ENCODE measurements at places on chromosomes 11 and 22. TPM values are rescaled to one million over a fixed set of nuclear protein-coding genes. Genes with fewer than 3 reads are reported as not detected.

- H3K4me1 ChIP-seq: no peaks in the 10 kb centered on the region
- H3K27ac ChIP-seq: no peak overlapping the region
- H3K4me3 ChIP-seq: no peak overlapping the region
- no peaks in the 10 kb centered on the region for H3K36me3 ChIP-seq
Observed at GRCh38 chr11:34013898-34014571, 37.5 kb upstream of the CAPRIN1 start.

- H3K27ac ChIP-seq: no peak overlapping the region
- H3K36me3 ChIP-seq: no peaks in the 10 kb centered on the region
- H3K27me3 ChIP-seq: no peaks in the 10 kb centered on the region
- H3K4me1 ChIP-seq: peaks cover 32% of the 10 kb centered on the region
Observed at GRCh38 chr11:45997599-45997998, 75.1 kb downstream of the LARGE2 start.

GRCh38 chr11:114061048-114061680 is 1.7 kb downstream of the ZBTB16 start:
- no peaks in the 10 kb centered on the region for H3K27me3 ChIP-seq
- peak overlapping the region; percentile 99 for H3K27ac ChIP-seq
- peaks cover 8% of the 10 kb centered on the region for H3K36me3 ChIP-seq
- peak overlapping the region; percentile 97 for H3K4me3 ChIP-seq
- peak; percentile 50 for DNase-seq
- H3K4me1 ChIP-seq: peaks cover 62% of the 10 kb centered on the region

GRCh38 chr11:1255151-1255550 is 32.3 kb downstream of the MUC5B start:
- DNase-seq: no peak
- no peak overlapping the region for H3K27ac ChIP-seq
- H3K4me3 ChIP-seq: no peak overlapping the region
- no peaks in the 10 kb centered on the region for H3K36me3 ChIP-seq
- no peaks in the 10 kb centered on the region for H3K27me3 ChIP-seq

- no peaks in the 10 kb centered on the region for H3K4me1 ChIP-seq
- H3K27ac ChIP-seq: no peak overlapping the region
- no peak for DNase-seq
- H3K4me3 ChIP-seq: no peak overlapping the region
- H3K36me3 ChIP-seq: no peaks in the 10 kb centered on the region
- H3K27me3 ChIP-seq: no peaks in the 10 kb centered on the region
Observed at GRCh38 chr11:116239247-116239646, 533.5 kb downstream of the BUD13 start.

DNA sequence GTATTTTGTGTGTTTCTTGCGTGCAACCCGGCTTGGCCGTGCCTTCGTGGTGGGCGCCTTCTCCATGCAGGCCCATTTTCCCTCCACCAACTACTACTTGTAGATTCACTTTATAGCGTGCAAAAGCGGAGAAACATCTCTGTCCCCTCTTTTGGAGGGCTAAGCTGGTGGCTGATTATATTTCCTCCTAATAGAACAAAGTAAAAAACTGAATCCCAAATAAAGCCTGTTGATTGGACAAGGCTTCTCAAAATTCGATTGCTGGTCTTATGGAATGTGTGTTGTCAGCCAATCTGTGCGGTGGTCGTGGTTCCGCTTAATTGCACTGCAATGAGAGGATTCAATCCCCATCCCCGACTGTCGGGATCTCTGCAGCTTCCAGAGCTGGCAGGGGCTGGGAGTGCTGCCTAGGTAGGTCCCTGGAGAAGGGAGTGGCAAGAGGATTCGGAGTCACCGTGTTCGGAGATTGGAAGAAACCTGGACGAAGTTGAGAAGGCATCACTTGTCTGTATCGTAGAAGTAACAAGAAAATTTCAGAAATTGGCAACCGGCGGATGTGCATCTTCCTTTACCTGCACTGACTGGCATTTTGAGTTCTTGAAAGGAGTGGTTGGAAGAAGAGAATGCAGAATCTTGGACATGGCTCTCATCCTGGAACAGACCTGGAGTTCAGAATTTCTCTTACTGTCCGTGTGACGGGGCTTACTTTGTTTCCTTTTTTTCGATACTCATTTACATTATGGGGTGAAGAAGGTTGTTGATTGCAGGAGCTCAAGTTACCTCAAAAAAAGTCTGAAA is 1.1 kb downstream of the HMGXB4 start:
- DNase-seq: no peak
- H3K27me3 ChIP-seq: no peaks in the 10 kb centered on the region
- peak overlapping the region; percentile 94 for H3K4me3 ChIP-seq
- peaks cover 15% of the 10 kb centered on the region for H3K4me1 ChIP-seq
- H3K36me3 ChIP-seq: no peaks in the 10 kb centered on the region

DNA sequence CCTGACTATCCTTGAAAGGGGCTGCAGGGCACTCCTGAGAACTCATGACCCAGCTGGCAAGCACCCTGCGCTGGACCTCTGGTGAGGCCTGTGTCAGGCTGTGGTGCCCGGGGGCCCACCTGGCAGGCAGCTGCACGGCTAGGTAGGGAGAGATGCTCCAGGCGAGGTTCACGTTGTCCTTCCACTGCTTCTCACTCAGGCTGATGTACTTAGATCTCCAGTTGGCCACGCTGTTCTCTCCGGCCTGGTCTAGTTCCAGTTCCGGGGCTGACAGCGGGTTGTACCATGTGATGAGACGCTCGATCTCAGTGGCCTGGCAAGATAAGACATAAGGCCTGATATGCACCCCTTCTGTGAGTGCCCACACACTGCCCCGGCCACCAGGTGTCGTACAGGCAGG is 44.7 kb upstream of the SERPIND1 start:
- no peak overlapping the region for H3K4me3 ChIP-seq
- DNase-seq: no peak
- no peaks in the 10 kb centered on the region for H3K27me3 ChIP-seq

DNA sequence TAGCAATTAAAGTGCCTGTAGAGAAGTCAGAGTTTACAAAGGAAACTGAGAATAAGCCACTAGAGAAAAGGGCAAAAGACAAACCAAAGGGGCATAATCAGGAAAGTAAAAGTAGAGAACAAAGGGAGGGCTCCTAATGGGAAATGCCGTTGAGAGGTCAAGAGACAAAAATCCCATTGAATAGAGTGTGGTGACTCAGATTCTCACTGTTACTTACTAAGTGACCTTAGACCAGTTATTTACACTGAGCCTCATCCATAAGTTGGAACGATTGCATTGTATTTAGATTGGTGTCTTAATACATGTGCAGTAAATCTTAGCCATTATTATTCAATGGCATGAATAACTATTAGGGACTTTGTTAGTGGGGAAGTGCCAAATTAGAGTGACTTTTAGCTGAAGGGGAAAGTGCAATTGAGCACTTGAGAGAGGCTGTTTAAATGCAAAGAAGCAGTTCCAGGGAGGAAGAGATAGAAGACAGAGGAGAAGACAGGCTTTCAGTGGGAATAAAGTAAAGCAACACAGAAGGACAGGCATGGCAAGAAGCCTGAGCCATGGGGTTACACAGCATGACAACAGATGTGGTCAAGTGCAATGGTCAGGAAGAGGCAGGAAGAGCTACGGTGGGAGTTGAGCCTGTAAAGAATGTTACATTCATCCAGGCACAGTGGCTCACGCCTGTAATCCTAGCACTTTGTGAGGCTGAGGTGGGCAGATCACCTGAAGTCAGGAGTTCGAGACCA is 82.6 kb downstream of the UBASH3B start:
- H3K27me3 ChIP-seq: no peaks in the 10 kb centered on the region
- no peaks in the 10 kb centered on the region for H3K36me3 ChIP-seq
- no peak overlapping the region for H3K27ac ChIP-seq

GRCh38 chr11:113202431-113202830 is 112.0 kb upstream of the TTC12 start:
- no peaks in the 10 kb centered on the region for H3K4me1 ChIP-seq
- H3K27ac ChIP-seq: no peak overlapping the region
- no peak overlapping the region for H3K4me3 ChIP-seq
- no peaks in the 10 kb centered on the region for H3K36me3 ChIP-seq
- H3K27me3 ChIP-seq: no peaks in the 10 kb centered on the region

The MS4A2 gene
- 0.55 TPM for total RNA-seq

The NKAPD1 gene
- total RNA-seq: 9.3 TPM

The ZP1 gene
- not detected for total RNA-seq

The F2 gene
- 0.26 TPM for total RNA-seq

All from psoas muscle (tissue), 8 donors.